ENCODE measurements at places on chromosomes 11 and 22.

DNA sequence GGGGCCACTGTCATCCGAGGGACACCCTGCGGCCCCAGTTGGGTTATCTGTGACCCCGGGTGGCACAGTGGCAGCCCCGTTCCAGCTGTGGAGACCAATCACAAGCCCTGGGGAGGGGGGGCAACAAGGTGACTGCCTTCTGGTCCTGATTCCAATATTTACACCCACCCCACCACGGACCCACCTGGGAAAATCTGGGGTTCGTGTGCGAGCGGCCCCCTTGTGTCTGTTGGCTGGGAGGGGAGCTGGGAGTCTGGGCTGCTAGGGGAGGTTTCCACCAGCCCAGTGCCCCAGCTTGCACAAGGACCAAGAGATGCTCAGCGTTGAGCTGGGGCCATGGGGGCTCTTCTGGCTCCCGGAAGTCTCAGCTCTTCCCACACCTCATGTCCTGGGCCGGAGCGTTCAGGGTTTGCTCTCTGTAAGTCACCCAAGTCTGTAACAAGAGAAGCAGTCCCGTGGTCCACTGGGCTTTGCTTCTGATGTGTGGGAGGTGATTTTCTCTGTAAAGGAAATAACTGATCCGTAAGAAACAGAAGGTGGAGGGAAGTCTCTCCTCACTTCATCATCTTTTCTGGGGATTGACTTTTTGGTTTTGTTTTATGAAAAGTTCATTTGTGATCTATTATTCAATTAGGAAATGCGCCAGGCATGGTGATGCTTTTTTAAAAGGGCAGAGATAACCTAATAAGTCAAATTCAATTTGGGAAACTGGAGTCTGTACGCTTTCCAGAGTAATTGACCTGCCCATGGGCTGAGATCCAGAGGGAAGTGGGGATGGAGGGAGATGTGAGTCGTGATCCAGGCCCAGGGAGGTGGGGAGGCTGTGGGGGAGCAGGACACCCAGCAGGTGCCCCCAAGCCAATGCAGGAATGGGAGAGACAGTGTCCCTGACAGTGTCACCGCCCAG lies 22.4 kb upstream of the GAL start:
- DNase-seq: no peak

- DNase-seq: peak; percentile 32
Observed at GRCh38 chr11:60334005-60334620, 7.1 kb downstream of the MS4A6E start.

- DNase-seq: no peak
Observed at GRCh38 chr22:22061085-22062077, 78.8 kb upstream of the TOP3B start.

- no peak for DNase-seq
Observed at GRCh38 chr11:121191818-121192217, 90.8 kb downstream of the TECTA start.

GRCh38 chr11:33000181-33000580 lies 15.5 kb upstream of the DEPDC7 start:
- DNase-seq: no peak

DNA sequence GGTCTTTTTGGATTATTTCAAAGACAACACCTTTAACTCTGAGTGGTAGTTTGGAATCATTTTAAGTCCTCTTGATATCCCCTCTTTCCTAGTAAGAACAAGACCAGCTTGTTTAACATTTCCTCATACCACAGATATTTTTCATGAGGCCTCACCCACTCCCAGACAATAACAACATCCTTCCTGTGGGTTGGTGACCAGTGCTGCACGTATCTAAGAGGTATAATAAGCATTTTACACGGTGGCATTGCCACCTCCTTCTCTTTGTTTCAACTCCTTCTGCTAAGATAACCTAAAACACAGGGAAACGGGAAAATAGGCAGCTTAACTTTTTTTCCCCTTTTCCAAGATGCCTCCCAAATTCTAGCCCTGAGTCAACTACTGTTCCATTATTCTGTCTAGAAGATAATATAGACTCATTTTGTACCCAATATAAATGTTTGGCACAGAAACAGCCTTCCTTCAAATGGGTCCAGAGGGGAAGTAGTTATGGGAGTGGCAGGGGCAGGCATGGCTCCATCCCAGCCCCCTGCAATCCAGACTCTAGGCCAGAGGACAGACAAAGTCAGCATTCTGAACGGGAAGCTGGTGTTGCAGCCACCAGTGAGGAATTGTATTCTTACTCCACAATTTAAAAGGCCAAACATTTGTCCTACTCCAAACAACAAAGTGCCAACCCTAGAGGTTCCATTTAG lies 28.5 kb downstream of the MAML2 start:
- DNase-seq: peak; percentile 40

DNA sequence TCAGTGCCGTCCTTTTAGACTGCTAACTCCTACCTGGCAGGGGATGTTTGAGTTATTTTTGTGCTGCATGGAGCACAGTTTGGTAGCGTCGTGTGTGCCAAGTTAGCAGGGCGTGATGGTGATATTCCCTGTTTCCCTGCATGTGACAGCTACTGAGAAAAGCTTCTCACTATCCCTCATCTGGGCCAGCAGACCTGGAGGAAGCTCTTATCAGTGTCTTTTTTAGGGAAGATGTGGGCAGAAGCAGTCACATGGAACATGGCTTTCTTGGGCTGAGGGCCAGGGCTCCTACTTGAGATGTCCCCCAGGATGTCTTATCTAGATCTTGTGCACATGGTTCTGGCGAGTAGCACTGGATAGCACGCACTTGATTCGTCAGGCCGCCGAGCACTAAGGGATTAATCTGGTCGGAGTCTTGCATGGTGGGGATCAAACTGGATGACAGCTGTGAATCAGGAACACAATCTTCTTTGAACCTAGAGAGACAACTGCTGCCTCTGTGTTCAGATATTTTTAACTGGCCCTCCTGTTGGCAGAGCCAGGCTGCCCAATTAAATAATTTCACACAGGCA lies 33.8 kb downstream of the TECTA start:
- DNase-seq: peak; percentile 45

- no peak for DNase-seq
Observed at GRCh38 chr11:134518616-134519389, 106.8 kb upstream of the B3GAT1 start.

- no peak for DNase-seq
Observed at GRCh38 chr11:47272706-47273105, 2.8 kb downstream of the MADD start.

GRCh38 chr22:18103527-18104269 lies 6.9 kb upstream of the TUBA8 start:
- peak; percentile 53 for DNase-seq

- no peak for DNase-seq
Observed at GRCh38 chr22:32024796-32025195, 18.3 kb upstream of the SLC5A1 start.

DNA sequence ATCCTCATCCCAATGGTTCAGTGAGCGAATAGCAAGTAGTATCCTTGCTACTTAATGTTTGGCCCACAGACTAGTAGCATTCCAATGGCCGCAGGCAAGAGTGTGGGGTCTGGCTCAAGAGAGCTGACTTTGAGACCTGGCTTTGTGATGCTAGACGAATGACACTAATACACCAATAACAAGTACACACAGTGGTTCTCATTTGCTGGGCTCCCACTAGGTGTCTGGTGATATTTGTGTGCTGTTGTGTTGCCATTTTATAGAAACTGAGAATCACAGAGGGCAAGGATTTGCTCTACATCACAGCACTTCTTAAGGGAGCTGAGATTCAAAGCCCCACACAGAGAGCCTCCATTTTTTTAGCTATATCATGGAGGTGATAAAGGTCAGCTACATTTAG lies 351.2 kb downstream of the TENM4 start:
- no peak for DNase-seq

GRCh38 chr11:25211635-25212254 lies 714.9 kb downstream of the LUZP2 start:
- no peak for DNase-seq

DNA sequence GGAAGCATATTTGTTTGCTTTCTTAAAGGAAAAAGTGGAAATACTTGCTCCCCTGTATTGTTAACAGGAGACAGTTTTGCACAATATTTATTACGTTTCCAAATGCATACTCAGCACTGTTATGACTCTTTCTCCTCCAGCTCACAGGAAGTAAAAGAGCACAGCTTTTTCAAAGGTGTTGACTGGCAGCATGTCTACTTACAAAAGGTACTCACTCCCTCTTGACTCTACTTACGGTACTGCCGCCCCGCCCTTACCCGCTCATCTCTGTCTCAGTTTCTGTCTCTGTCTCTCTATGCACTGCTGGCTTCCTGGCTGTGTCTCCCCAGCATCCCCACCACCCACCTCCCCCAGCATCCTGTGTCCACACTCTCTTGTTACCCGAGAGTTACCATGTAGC lies 32.2 kb upstream of the MYO18B start:
- no peak for DNase-seq

- no peak for DNase-seq
Observed at GRCh38 chr11:104679258-104679657, 219.0 kb downstream of the CASP12 start.

- DNase-seq: no peak
Observed at GRCh38 chr22:28935713-28936112, 52.3 kb downstream of the ZNRF3 start.

DNA sequence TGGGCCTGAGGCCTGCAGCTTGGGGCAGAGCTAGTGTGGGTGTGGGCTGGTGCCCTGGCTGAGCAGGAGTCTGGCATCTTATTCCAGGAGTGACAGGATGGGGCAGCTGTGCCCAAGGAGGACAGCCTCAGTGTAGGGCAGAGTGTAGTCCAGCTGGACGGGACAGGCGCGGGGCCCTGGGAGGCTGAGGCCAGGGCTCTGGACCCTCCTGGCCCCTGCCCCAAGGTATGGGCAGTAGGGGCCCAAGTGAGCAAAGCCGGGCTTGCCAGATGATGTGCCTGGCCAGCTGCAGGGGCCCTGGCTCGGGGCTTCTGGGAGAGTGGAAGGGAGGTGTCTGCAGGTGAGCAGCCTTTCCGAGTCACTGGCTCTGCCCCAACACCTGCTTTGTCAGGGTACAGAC lies 1190.9 kb downstream of the BRD1 start:
- no peak for DNase-seq

- DNase-seq: peak; percentile 19
Observed at GRCh38 chr11:73478737-73479347, 102.6 kb downstream of the RELT start.

GRCh38 chr11:57392066-57392762 lies 1.8 kb upstream of the PRG2 start:
- DNase-seq: no peak

DNA sequence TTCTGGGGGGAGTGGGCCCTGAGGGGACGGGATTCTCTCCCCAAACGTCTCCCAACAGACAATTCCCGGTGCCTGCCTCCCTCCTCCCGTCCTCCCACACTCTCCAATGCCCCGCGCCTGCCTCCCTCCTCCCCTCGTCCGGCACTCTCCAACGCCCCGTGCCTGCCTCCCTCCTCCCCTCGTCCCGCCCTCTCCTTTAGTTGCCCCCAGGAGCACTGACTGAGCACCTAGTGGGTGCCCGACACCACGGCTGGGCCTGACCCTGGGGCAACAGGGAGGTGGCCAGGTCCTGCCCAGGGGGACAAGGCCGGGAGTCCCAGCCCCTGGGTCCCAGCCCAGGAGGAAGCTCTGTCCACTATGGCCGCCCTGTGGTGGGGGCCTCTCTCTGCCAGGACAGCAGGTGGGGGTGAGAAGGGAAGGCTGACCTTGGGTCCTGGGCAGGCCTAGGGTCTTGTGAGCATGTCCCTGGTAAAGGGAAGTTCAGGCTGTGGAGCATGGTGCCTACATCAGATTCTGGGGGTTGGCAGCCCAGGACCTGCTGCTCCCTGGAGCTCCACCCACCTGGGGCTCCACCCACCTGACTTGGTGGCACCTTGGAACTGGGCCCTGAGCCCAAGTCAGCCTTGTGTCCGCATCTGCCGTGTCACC lies 942.3 kb downstream of the BRD1 start:
- DNase-seq: no peak

Data from Caki2 (cell line).